ENCODE measurements at places on chromosomes 1 and 21.

DNA sequence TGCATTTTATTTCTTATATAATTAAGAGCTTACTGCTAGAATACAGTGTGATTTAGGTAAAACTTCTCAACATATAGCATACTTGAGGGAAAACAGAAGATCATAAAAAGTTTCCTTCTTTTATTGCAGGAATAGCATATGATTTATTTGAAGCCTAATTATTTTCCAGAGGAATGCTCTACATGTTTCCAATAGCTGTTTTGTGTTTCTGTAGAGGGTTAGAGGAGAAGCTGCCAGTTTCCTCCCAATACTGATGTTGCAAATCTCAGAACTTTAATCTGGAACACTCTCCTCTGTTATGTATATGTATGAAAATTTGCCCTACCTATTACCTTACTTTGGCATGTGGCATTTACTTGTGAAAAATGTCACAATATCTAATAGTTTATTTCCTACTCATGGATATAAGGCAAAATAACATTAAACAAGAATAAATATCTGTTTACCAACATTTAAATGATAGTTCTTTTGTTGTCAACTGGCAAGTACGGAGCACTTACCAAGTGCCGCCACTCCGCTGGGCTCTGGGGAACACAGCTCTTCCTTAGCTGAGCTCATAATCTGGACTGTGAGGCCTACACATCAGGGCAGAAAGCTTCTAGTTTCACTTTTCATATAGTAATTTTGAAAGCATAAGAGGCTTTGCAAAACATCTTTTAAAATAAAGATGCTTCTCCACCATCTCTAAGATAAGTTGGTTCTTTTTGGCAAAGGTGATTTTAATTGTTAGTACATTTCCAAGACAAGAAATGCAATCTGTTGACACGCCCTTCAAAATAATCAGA, 239.8 kb upstream of the C1orf105 start:
- peak; percentile 28 for DNase-seq

- DNase-seq: no peak
These were observed 57.9 kb downstream of the LACTBL1 start for GRCh38 chr1:22914633-22915217.

DNA sequence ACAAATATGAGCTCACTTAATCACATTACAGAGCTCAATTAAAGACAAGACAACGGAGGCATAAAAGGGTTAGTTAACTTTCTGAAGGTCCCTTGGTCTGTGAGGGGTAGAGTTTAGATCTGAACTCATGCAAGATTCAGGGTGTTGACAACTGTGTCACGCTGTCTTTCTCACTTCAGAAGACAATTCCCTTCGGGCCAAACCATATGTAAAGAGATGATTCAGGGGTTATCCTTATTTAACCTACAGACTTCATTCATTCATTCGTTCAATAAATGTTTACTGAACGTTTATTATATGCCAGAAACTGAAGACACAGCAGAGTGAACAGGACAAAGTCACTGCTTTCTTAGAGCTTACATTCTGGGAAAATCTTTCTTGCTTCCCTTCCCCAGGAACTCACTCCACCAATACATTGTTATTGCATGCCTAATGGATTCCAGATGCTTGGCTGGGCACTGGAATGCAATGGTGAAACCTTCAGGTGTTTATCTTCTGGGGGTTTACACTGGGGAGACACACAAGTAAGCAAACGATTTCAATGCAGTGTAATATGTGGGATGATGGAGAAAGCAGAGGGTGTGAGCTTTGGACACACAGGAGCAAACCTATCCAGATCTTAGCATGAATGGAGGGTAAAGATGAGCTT, 6.4 kb downstream of the XCL1 start:
- DNase-seq: no peak

DNA sequence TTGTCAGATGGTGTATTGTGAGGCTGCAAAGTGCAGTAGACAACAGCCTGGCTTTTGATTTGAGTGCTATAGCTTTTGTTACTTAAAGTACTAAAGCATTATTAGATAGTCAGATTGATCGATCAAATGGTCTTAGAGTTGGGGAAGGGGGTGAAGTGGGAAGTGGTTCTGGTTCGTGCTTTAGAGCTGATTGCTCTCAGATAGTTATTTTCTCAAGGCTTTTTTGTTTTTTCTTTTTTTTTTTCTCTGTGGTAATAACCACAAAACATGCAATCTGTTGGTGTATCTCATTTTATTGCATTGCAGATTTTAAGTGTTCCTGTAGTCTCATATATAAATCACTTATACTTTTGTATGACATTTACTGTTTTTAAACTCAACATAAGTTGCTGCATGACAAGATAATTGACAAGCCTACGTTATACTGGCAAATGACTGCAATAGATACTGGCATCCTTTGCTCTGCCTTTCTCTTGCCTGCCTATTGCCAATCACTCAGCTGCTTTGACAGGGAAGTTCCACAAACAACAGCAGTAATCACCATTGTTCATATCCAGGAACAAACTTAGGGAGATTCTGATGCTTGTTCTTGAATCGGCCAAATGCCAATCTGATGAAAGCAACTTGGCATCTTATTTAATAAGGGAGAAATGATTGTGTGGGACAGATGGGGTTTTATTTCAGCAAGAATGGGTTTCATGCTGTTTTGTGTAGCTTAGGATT, 125.0 kb upstream of the B3GALT2 start:
- DNase-seq: no peak

DNA sequence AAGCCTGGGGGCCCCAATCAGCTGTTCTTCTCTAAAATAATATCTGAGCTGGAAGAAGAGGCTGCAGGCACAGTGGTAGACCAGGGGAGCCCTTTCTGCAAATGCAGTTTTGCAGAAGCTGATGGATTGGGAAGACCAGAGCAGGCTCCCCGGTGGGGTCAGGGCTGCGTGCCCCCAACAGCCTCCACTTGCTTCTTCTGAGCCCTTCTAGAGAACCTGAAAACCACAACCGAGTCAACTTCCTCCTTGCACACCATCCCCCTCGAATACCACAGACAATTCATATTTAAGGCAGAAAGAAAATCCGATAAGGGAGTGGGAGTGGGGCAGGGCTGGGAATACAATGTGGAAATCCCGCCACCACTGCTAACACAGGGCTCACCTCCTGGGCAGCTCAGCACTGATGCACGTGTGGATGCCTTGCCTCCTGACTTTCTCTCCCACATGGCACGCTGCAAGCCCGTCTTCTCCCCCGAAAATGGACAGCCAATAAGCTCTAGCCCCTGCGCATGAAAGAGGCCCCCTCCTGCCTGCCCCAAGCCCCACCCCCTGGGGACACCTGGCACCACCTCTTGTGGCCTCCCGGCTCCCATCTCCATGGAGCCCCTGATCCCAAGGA, 25.4 kb upstream of the ALDH4A1 start:
- no peak for DNase-seq

DNA sequence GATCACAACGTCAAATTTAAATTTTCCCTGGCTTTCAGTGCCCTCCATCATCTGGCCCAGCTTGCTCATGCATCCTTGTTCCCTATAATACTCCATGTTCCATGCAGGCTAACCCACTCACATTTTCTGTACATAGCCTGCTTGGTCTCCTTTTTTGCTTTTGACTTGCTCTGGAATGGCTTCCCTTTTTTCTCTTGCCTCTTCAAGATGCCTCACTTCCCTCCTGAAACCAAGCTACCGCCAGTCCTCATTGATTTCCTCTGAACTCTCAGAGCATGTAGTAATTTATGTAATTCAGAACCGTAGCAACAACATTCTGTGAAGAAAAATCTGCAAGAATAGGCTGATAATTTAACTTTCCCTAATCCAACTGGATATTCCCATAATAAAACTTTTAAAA, 10.3 kb downstream of the CAP1 start:
- no peak for DNase-seq

- no peak for DNase-seq
These were observed 39.9 kb upstream of the TENT5C start for GRCh38 chr1:117565745-117566455.

Data from effector memory CD8-positive, alpha-beta T cell (primary cell).